ENCODE measurements at places on chromosomes 3 and 15. TPM values are rescaled to one million over a fixed set of nuclear protein-coding genes. Genes with fewer than 3 reads are reported as not detected.

- no peak for DNase-seq
These were observed 25.1 kb upstream of the CPNE9 start for GRCh38 chr3:9678493-9678892.

GRCh38 chr3:177441813-177442646 is 244.7 kb upstream of the TBL1XR1 start:
- DNase-seq = peak; percentile 18

The CCDC80 gene
- not detected for total RNA-seq

The GPR27 gene
- not detected for total RNA-seq

- no peak for DNase-seq
These were observed 13.6 kb upstream of the TBL1XR1 start for GRCh38 chr3:177210744-177211502.

The CFAP91 gene
- total RNA-seq = 12.9 TPM

The SAMD7 gene
- not detected for total RNA-seq

GRCh38 chr3:183815951-183816475 is 9.4 kb downstream of the MAP6D1 start:
- DNase-seq = no peak

DNA sequence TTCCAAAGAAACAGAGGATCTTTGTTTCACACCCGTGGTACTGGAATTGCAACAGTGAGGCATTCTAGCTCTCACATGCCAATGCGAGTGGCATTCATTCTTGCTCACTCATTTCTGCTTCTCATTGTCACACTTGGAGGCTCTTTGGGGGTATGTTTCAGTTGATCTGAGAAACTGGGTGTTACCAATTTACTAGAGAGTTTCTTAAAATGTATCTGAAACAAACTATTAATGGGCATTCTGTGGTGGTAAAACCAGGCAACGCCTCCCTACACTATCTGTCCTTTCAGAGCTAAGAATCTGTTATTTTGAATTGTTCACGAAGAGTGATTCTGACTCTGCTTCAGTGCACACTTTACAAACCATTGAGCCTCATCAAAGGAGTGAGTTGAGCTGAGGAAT is 140.6 kb upstream of the BHLHE40 start:
- DNase-seq = no peak

The AGBL1 gene
- total RNA-seq = not detected

DNA sequence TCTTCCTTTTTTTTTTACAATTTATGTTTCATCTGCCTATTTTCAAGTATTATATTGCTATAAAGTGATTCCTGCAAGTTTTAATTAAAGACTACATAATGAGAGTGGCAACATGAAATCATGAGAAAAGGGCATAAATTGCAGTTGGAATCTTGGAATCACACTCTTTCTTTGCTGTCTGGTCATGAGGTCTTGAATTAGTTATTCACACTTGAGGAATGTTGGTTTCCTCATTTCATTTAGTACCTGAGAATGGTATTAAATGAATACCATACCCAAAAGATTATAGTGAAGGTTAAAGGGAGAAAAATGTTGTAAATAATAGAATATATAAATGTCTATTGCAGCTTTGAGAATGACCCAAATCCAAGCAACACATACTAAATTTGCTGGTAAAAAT is 25.8 kb upstream of the CNTN3 start:
- DNase-seq = no peak

DNA sequence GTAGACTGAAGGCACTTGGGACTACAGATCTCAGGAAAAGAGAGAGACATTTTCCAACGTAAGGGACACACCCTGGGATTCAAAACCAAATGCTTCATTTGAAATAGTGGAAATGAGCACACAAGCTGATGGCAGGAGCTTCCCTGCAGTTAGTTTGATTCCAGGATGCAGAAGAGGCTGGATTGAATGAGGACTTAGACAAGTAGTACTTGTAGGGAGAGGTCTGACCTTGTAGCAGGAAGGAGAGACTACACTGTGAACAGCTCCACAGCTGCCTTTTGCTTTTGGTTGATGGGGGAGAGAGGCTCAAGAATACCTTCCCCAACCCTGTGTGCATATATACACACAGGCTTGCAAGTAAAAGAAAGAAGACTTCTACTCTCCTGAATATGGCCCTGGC is 51.5 kb downstream of the PDE8A start:
- no peak for DNase-seq

The MYO5C gene
- total RNA-seq = 2.4 TPM

DNA sequence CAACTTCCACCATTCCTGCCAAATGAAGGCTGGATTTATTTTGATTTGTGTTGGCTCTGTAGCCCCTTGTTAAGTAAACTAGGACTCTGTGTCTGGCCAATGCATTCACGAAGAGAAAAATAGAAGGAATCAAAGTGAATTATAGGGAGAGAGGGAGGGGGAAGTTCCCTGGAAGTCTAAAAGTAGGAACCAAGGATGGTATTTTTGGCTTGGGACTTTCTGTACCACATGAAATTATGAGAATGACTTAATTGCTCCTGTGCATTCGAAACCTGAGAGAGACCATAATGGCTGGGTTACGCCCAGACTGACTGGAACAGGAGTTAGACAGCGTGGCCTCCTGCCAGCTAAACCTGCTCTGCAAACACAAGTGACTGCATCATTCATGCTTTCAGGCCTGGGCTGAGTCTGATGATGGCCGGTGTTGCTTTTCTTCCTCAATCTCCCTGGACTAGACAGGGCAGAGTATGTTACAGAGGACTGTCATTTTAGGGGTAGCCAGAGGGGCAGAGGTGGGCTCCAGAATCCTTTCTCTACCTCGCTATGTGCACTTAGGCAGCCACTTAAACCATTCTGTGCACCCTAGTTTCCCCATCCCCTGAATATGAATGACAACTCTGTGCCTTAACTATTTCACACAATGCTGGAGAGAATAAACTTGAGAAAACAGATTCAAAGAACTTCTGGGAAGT is 58.9 kb downstream of the MYO1E start:
- DNase-seq = no peak

DNA sequence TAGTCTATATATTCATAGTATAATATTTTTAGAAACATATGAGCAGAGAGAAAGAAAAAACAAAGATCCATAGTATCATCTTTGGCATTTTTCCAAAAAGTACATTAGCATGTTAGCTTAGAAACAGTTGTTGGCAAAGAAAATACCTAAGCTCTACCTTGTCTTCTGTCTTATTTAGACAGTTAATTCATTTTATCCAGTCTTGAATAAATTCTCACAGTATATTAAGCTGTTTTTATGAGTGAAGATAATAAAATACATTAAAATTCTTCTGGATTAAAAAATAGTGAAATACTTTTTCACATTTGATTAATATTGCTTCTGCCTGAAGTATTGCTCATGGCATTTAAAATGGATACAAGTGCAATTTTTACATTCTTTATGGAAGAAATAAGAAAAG is 145.2 kb downstream of the ZIC1 start:
- DNase-seq = no peak

GRCh38 chr3:32934150-32934742 is 17.2 kb upstream of the CCR4 start:
- no peak for DNase-seq

- DNase-seq = no peak
These were observed 68.4 kb downstream of the MGLL start for GRCh38 chr3:127753898-127754410.

GRCh38 chr15:91478717-91479191 is 374.8 kb upstream of the SLCO3A1 start:
- no peak for DNase-seq

- DNase-seq = no peak
These were observed 29.7 kb downstream of the EFCAB12 start for GRCh38 chr3:129398803-129399144.

DNA sequence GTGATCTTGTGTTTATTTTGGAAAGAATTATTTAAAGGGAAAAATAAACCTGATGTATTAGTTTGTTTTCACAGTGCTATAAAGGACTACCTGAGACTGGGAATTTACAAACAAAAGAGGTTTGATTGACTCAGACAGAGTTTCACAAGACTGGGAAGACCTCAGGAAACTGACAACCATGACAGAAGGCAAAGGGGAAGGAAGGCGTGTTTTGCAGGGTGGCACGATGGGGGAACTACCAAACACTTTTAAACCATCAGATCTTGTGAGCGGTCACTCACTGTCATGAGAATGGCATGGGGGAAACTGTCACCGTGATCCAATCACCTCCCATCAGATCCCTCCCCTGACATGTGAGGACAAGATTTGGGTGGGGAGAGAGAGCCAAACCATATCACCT is 87.0 kb downstream of the TP63 start:
- DNase-seq = no peak

DNA sequence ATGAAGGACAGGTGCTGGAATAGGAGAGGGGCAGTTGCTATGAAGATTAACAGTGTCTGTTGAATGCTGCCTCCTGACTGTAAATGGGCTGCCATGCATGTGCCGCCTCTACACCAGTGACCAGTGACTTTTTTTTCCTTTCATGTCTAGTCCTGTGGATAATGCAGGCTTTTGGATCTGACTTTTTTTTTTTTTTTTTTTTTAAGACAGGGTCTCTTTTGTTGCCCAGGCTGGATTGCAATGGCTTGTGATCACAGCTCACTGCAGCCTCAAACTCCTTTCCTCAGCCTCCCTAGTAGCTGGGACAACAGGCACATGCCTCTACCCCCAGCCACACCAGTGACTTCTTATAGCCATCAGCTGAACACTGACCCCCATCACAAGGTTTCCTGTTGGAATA is 41.2 kb upstream of the AGBL1 start:
- DNase-seq = no peak

DNA sequence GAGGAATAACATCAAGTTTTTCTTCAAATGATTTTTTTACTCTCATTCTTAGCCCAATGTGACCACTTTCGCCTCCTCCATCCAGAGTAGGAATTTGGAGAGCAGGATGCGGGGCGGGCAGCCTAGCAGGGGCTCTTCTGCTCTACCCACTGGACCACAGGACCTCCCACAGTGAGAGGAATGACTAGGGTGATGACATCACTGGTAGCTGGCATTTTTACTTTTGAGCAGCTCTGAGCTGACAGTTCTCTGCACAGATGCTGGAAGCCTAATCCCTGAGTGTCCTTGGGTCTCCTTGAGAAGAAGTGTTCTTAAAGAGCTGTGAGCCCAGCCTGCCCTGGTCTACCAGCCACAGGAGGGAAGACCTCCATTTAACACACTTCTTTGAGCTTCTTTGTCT is 1.4 kb upstream of the HCN4 start:
- DNase-seq = no peak

The CRYGS gene
- 4.0 TPM for total RNA-seq

DNA sequence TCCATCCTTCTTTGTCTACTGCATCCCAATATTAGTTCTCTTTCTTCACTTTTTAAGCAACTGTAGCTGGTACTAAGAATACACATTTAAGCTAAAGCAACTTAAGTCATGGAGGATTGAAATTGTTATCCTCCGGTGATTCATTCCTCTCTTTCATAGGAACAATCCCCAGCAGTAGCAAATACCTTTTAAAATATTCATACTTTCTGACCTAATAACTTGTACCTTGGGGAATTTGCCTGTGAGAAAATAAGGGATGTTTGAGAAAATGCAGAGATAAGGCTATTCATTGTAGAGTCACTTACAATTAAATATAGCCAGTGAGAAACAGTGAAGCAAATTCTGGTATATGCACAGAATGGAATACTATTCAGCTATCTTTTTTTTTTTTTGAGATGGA is 66.0 kb downstream of the VPS13C start:
- no peak for DNase-seq

The ISG20 gene
- total RNA-seq = 87.1 TPM

- DNase-seq = no peak
These were observed 108.1 kb upstream of the THBS1 start for GRCh38 chr15:39472621-39473297.

The DPPA2 gene
- not detected for total RNA-seq

DNA sequence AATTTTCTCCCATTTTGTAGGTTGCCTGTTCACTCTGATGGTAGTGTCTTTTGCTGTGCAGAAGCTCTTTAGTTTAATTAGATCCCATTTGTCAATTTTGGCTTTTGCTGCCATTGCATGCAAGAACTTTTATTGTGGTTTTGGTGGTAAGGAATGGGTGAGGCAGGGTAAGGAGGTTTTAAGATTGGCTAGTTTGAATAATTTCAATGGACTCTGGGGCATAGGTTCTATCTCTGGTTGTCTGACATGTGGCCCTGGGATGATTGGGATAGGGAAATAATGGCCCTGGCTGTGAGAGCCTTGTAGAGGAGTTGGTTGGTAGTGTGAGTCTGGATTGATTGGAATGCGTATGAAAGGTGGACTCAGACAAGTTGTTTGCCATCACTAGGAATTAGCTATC is 38.0 kb downstream of the SEC22A start:
- DNase-seq = no peak

DNA sequence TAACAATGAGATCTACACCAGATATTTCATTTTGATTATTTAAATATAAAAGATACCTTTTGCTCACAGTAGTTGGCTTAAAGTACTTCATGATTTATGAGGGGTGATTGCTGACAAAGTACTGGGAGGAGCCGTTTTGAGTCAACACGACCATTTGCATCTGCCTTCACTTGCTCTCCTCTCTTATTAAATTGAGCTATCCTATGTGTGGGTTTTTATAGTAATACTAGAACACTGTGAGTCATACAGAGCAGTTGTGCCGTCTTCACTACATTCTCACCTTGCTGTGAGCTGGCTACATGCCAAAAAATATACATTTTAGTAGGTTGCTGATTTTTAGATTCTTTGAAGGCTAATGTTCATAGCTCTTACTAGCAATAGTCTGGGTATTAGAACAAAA is 161.2 kb downstream of the ALCAM start:
- no peak for DNase-seq

The ZNF860 gene
- 19.1 TPM for total RNA-seq

DNA sequence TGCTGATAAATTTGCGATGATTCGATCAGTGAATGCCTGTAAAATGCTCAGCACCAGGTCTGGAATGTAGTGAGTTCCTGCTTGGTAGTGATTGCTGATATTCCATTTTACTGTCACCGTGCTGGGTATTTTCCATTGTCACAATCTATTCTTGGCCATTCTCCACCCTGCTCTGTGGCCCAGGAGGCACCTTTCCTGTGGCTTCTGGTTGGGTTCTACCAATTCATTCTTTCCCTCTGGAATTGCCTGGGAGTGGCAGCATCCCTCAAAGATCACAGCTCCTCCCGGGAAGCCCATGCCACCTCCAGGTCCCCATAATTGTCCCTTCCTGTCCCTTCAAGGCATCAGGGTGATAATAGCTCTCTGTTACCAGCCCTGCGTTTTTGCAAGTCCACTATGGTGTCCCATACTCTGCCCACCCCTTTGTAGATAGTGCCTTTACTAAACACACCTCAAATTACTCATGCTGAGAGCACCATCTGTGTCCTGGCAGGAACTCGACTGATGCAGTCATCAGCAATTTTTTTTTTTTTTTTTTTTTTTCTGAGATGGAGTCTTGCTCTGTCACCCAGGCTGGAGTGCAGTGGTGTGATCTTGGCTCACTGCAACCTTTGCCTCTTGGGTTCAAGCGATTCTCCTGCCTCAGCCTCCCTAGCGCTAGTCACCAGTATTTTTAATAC is 177.8 kb upstream of the PROK2 start:
- DNase-seq = no peak

GRCh38 chr3:100008081-100008698 is 106.1 kb downstream of the FILIP1L start:
- DNase-seq = no peak

DNA sequence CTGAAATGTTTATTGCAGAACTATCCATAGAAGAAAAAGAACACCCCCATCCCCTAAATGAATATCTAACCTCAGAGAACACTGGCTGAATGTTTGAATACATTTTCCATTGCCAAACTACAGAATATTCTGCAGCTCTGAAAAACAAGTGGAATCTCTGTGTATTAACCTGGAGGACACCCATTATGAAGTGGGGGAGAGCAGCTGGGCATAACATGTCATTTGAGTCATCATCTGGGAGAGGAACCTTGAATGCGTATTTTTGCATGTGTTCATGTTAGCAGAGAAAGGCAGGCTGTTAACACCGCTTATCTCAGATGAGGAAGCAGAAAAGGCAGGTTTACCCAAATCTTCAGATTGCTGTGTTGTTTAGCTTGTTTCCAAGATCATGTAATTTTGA is 31.5 kb downstream of the ESYT3 start:
- no peak for DNase-seq
